Myocyte (in vitro differentiated cells): ENCODE measurements at places on chromosomes 12 and 14.

DNA sequence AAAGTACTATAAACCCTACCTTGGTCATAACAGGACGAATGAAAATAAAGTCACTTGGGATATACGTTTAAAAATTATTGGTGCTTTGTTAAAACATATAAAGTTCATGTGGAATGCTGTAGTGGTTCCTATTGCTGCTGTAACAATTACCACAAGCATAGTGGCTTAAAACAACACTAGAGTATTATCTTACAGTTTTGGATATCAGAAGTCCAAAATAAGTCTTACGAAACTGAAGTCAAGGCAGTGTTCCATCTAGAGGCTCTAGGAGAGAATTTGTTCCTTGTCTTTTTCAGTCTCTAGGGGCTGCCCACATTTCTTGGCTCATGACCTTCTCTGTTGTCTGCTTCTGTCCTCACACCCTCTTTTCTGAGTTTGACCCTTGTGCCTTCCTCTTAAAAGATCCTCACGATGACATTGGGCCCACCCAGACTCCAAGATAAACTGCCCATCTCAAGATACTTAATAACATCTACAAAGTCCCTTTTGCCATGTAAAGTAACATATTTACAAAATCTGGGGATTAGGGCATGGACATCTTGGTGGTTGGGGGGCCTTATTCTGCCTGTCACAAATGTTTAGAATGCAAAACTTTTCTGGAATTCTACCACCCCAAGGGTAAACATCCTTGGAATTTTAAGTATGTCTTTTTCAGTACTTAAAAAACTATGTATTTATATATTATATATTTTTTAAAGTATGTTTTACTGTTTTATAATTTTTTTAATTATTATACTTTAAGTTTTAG is 178.1 kb downstream of the ETNK1 start:
- DNase-seq: peak; percentile 14

DNA sequence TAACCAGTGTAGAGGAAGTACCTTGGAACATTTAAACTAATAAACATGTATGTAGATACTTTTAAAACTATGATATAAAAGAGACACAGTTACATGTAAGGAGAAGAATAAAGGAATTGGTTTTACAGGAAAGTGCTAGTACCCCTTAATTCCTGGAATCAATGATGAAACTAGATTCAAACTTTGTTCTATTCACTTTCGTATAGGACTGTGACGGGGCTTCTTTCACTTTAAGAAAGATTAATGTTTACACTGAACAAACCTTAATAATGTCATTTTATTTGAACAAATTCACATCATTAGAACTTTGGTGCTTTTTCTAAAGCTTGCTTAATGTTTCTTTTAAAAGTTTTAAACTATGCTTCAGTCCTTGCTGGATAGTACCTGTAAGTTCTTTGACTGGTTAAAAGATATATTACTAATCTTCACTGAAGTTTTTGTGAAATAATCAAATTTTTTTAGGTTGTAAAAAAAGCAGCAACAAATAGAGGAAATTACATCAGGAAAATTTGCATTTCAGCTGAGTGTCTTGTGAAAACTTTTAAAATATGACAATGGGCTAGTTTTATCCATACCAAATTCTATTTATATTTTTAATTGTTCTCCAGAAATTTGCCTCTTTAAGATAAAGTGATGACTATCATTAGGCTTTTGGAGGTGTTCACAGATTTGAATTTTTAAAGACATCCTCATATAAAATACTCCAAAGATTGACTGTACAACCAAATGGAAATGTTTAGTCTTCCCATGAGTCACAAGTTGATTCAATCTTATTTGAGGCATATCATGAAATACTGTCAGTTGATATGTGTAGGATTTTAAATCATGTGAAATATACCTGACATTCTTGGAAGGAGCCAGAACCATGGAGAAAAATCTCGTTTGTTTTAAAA is 36.2 kb downstream of the PAPOLA start:
- DNase-seq: no peak

DNA sequence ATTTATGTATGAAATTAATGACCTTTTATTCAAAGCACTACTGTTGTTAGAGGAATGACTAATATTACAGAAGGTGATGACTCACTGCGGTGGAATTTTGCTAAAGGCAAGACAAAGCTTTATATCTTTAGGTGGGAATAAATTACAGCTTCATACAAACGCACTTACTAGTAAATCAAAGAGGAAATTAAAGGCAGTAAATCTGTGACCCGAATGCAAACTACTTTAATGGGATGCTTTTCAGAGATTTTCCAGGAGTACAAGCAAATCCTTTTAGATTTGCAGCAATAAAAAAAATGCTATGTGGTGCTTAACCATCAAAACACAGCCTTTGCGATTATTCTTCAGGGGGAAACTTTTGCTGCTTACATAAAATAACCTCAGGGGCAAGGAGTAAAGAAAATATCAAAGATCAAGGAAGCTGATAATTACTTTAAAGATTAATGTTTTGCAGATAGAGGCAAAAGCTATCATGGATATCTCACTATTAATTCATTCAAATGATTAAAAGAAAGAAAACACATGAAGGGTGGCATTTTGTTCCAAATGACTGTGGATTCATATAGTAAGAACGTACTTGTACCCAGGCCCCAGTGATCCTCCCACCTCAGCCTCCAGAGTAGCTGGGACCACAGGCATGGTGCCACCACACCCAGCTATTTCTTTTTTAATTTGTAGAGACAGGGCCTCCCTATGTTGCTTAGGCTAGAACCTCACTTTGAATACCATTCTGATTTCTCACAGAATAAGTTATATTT is 98.9 kb downstream of the DENND5B start:
- DNase-seq: peak; percentile 65

DNA sequence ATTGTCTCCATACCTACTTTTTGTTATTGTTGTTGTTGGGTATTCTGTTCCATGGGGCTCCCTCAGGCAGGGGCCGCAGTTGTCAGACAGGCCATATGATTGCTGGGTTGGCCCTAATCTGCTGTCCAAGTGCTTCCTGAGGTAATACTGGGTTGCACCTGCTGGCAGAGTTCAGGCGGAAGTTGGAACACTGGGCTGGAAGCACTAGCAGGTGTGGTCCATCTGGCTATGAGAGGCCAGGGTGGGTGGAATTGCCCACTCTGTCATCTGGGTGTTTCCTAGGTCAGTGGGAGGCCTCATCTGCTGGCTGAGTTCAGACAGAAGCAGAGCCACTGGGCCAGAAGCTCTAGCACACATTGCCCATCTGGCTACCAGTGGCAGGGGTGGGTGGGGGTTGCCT is 81.3 kb upstream of the NID2 start:
- DNase-seq: no peak

DNA sequence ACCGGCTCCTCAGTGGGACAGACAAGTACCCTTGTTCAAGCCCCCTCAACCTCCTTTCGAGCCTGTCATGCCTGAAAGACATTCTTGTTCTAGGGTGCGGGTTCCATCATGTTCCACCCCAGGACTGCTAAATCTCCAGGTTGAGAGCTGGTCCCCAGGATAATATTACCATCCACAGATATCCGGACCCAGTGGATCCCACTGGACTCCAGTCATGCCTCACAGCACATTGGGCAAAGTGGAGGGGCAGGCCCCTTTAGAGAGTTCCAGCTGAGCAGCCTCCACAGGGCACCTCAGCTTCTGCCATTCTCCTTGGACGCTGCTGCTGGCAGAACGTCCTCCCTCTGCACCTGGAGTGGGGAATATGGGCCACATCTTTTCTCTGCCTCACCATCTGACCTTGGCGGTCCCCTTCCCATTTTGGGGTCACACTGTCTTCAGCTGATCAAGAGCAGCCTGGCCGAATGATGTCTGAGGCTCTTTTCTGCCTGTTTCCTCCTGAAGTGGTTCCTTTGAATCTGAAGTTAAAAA is 137.4 kb downstream of the BCL11B start:
- no peak for DNase-seq

DNA sequence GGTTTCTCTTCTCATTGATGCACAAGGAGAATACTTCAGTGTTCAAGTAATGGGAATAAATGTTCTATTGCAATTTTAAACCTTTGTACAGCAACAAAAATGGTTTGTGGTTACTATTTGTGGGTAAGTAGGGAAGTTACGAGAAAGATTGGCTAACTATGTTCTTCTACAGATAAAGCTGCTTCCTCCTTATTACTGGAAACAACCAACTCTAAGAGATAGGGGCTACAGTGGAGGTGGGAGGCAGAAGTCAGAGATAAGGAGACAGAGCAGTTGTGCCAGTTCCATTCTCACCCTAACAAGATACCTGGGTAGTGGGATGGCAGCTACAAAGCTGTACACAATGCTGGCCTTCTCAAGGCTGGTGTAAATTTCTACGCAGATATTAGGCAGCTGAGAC is 16.2 kb downstream of the NOXRED1 start:
- no peak for DNase-seq

- DNase-seq: no peak
Observed at GRCh38 chr14:103688441-103688840, 26.8 kb downstream of the XRCC3 start.

DNA sequence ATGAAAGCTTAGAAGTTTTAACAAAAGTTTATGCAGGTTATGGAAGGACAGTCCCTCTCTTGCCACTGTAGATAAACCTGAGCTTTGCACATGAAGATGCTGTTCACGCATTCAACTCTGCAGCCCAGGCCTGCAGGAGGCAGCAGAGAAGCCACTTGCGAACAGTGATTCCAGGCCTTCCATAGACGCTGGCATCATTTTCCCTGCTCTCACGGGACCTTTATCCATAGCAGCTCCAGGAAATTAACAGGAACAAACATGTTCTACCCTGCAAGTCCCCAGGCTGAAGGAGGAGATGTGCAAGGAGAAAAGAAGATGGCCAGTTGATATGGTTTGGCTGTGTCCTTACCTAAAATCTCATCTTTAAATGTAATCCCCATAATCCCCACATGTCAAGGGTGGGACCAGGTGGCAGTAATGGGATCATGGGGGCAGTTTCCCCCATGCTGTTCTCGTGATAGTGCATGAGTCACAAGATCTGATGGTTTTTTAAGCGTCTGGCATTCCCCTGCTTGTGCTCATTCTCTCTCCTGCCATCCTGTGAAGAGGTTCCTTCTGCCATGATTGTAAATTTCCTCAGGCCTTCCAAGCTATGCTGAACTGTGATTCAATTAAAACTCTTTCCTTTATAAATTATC is 2.0 kb downstream of the ERP27 start:
- DNase-seq: no peak

DNA sequence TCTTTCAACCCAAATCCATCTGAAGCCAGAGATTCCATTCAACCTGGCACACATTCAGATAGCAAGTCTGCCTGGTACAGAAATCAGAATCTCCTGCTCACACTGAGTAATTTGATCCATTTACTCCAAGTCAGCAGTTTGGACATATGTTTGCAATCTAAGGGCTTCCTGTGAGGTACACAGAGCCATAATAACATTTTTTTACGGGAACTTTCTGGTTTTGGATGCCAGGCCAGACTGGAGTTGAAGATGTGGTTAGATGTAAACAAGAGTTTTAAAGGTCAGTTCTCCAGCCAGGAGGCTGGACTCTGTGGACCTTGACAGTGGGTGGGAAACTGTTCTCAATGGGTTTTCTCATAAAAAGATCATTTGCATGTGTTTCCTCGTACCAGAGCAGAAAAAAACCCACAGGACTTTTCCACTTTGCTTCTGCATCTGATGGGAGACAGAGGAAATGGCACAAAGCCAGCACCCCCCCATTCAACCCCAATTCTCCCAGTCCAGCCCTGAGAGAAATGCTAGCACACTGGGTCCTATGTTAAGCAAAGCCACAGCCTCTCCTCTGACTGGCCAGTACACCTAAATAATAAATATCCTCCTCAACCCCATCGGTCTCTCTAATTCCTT is 17.7 kb upstream of the TSPAN11 start:
- peak; percentile 51 for DNase-seq

- no peak for DNase-seq
Observed at GRCh38 chr12:49979016-49979586, 6.4 kb downstream of the AQP6 start.

DNA sequence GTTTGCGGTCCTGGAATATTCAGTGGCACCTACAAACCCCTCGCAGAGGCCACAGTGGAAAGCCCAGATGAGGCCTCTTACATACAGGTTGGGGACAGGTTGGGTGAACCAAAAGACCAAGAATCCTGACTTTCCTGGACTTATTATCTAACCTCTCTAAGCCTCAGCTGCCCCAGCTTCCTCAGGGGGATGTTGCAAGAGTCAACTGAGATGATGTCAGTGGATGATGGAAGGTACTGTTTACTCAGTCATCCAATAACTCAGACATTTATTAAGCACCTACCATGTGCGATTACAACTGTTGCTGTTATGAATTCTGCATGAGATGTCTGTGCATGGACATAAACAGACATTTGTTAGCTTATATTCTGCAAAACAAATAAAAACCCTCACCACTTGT is 72.8 kb downstream of the RFX4 start:
- DNase-seq: no peak

DNA sequence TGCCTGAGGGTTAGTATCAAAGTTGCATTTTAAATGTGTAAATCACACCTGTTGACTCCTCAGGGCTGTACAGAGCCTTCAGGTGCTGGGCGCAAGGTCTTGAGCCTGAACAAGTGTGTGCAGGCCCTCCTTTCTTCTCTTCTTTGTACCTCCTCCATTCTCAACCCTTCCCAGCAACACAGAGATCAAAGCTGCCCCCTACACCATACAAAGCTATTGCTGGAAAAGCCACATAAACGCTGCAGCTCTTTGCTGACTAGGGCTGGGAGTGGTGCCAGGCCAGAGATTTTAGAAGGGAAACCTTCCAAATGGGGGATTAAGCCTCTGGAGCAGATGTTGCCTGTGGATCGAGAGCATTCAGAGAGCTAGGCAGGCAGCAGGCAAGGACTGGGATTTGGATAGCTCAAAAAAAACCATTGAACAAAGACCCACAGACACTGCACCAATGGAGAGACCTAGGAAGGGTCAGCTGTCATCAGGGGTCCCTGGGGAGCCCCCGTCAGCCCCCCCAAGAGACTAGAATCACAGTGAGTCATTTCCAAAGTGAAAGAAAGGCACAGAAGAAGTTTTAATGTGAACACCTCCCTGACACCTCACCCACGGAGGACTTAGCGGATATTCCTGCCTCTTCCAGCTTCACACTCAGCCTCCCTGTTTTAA is 18.2 kb upstream of the SUSD6 start:
- peak; percentile 87 for DNase-seq

DNA sequence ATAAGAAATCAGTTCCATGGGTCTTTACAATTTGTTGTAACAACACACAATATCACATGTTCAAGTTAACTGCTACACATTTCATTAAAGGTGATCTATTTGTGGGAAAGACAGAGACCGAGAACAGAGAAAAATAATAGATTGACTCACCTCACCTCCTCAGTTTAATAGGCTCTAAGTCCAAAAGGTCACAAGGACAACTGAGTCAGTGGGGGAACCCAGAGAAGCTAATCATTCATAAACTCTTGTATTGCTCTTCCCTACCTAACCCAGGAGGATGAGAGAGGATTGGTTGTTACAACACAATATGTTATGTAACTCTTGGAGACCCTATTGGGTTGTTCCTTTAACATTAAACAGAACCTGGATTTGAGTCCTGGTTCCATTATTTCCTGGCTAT is 72.2 kb upstream of the CRY1 start:
- DNase-seq: no peak

- no peak for DNase-seq
Observed at GRCh38 chr14:93046705-93047050, 69.0 kb downstream of the ITPK1 start.

- no peak for DNase-seq
Observed at GRCh38 chr14:24761141-24761540, 127.2 kb upstream of the GZMB start.

GRCh38 chr12:124053851-124054250 is 80.8 kb downstream of the ZNF664 start:
- peak; percentile 35 for DNase-seq

- no peak for DNase-seq
Observed at GRCh38 chr12:52469853-52470252, 3.8 kb downstream of the KRT6C start.
